ENCODE measurements at places on chromosomes 7 and 10.

GRCh38 chr7:1671594-1672451 lies 1.7 kb downstream of the ELFN1 start:
- no peak for DNase-seq

GRCh38 chr7:146948703-146949102 lies 832.1 kb downstream of the CNTNAP2 start:
- DNase-seq: no peak

- DNase-seq: no peak
Observed at GRCh38 chr10:79601939-79602338, 8.8 kb upstream of the SFTPA1 start.

DNA sequence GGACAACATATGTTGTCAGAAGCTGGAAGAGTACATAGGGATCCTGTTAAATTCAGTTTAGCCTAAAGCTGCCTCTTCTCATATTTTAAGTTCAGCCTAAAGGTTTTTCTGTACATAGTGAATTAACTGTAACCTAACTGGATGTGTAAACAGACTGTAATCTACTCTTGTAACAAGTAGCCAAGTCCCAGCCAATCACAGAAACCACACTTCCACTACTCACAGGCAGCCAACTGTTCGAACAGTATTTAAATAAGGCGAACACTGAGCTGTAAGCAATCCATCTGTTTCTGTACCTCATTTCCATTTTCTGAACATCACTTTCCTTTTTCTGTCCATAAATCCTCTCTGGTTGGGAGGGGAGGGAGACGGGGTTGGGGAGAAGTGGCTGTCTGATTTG lies 15.0 kb upstream of the STN1 start:
- DNase-seq: no peak

GRCh38 chr7:87505557-87506245 lies 30.2 kb upstream of the ABCB4 start:
- DNase-seq: no peak

- no peak for DNase-seq
Observed at GRCh38 chr10:4066581-4067390, 281.8 kb upstream of the KLF6 start.

- no peak for DNase-seq
Observed at GRCh38 chr7:149248777-149249176, 9.3 kb downstream of the ZNF212 start.

DNA sequence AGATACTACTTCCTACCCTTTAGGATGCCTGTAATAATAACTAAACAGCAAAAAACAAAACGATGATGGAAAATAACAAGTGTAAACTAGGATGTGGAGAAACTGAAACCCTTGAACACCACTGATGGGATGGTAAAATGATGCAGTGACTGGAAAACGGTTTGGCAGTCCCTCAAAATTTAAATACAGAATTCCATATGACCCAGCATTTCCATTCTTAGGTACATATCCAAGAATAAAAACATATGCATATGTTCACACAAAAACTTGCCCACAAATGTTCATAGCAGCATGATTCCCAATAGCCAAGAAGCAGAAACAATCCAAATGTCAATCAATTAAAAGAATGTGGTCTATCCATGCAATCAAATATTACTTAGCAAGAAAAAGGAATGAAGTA lies 25.8 kb downstream of the SMURF1 start:
- DNase-seq: no peak

DNA sequence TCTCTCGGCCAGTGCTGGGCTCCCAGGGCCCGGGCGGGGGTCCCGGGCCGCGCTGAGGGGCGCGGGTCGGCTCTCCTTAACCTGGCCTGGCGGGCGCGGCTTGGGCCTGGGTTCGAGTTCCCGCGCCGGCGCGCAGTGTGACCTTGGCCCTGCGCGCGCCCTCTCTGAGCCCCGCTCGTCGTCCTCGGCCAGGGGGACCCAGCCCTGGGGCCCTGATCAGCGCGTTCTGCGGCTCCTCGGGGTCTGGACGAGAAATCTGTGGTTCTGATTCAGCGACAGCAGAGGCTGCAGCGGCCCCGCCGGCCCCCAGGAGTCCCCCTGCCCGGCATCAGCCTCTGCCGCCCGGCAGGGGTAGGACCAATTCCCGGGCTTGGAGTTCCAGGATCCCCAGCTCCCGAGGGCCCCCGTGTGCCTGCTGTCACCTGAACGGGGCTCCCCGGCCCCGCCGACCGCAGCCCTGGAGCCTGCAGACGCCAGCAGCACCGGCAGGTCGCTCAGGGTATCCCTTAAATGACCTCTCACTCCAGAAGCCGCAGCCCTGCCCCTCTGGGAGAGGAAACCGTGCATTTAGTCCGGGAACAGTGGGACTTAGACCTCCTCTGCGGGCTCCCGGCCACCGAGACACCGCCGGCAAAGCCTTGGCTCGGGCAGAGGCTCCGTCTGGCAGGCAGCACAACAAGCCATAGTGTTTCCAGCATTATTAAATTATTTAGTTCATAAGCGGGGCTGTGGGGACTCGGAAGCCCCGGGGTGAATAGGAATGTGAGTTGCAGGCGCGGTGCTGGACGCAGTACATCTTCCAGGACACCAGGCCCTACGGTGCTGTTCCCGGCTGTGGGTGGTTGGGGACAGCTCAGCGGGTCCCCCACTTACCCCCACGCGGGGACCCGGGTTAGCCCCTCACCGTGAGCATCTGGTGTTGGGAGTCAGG lies 572 bp downstream of the CHST12 start:
- DNase-seq: peak; percentile 36

GRCh38 chr10:45313264-45313873 lies 2.0 kb downstream of the OR13A1 start:
- DNase-seq: no peak

GRCh38 chr10:77644557-77645243 lies 7.1 kb upstream of the KCNMA1 start:
- no peak for DNase-seq

- no peak for DNase-seq
Observed at GRCh38 chr10:71371750-71372166, 25.0 kb upstream of the CDH23 start.

- peak; percentile 90 for DNase-seq
Observed at GRCh38 chr7:134827889-134828288, 48.5 kb downstream of the CALD1 start.

GRCh38 chr7:66771795-66772194 lies 31.3 kb downstream of the RABGEF1 start:
- no peak for DNase-seq

GRCh38 chr7:87159538-87159937 lies 7.3 kb downstream of the DMTF1 start:
- DNase-seq: no peak

GRCh38 chr10:123774132-123774742 lies 108.1 kb downstream of the GPR26 start:
- DNase-seq: no peak

- no peak for DNase-seq
Observed at GRCh38 chr10:85864868-85865526, 501.6 kb downstream of the GRID1 start.

- no peak for DNase-seq
Observed at GRCh38 chr10:5563321-5563961, 38.7 kb downstream of the CALML3 start.

GRCh38 chr7:120995654-120996053 lies 7.1 kb downstream of the CPED1 start:
- DNase-seq: no peak

GRCh38 chr10:121788115-121788514 lies 139.7 kb downstream of the ATE1 start:
- DNase-seq: no peak

All from astrocyte of the spinal cord (primary cell).